ENCODE measurements at places on chromosomes 1 and 21.

GRCh38 chr1:152960452-152961044 lies 9.9 kb upstream of the SPRR4 start:
- peak; percentile 86 for DNase-seq

- no peak for DNase-seq
Measured at GRCh38 chr1:35659589-35659988, 18.3 kb upstream of the PSMB2 start.

- no peak for DNase-seq
Measured at GRCh38 chr1:61419657-61420056, 305.3 kb downstream of the TM2D1 start.

GRCh38 chr21:28899744-28900143 lies 92.9 kb downstream of the LTN1 start:
- DNase-seq, result no peak

- no peak for DNase-seq
Measured at GRCh38 chr1:96544831-96545221, 176.8 kb upstream of the PTBP2 start.

GRCh38 chr1:33712186-33712585 lies 151.7 kb upstream of the HMGB4 start:
- no peak for DNase-seq

- DNase-seq, result no peak
Measured at GRCh38 chr1:52209429-52209828, 67.5 kb downstream of the ZFYVE9 start.

DNA sequence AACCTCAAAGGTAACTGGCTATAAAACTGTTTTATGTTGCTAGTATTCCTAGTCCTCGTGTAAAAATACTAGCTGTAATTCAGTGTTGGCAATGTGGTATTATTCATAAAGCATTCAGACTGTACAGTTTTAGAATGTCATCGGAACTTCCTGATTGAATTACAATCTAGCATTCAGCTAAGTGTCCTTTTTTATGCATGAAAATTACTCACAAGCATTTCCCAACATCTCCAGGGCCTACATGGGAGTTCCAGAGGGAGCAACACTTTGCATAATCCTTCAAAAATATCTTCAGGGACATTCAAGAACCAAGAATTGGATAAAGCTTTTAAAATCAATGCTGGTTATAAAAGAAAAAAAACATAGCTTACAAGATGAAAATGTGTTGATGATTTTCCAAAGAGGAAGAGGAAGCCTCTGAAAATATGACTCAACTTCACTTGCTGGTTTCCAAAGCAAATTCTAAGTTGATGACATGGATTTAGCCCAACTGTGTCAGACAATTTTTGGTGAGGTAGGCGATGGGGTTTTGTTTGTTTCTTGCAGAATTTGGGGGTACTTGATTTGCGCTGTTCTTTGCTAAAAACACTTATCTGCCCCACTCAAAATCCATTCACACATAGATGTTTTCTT lies 137.8 kb downstream of the SLC44A5 start:
- no peak for DNase-seq

DNA sequence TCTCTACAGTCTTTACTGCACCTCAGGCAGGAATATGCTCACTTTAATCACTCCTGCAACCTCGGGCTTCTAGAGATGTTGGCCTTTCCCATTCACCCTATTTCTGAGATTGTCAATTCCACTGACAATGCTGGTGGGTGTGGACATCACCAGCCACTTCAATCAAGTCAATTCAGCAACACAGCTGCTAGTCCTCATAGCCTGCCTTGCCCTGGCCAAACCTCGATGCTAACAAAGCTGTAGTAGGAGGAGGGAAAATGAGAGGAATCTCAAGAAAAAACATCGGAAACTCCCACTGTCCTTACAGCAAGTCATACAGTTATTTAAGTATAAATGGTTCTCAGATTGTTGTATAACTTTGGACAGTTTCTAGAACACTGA lies 155.0 kb downstream of the KCNH1 start:
- DNase-seq, result no peak

- peak; percentile 96 for DNase-seq
Measured at GRCh38 chr1:181033799-181034451, at the start of gene MR1. MR1 (plus strand) TSS chr1:181033983; CDS start chr1:181034008, 25 bp downstream.

GRCh38 chr21:38140207-38140903 lies 116.4 kb upstream of the KCNJ15 start:
- DNase-seq, result no peak

- DNase-seq, result no peak
Measured at GRCh38 chr21:29396951-29397455, 98.3 kb downstream of the BACH1 start.

- no peak for DNase-seq
Measured at GRCh38 chr1:52629667-52630066, 3.3 kb upstream of the SHISAL2A start.

DNA sequence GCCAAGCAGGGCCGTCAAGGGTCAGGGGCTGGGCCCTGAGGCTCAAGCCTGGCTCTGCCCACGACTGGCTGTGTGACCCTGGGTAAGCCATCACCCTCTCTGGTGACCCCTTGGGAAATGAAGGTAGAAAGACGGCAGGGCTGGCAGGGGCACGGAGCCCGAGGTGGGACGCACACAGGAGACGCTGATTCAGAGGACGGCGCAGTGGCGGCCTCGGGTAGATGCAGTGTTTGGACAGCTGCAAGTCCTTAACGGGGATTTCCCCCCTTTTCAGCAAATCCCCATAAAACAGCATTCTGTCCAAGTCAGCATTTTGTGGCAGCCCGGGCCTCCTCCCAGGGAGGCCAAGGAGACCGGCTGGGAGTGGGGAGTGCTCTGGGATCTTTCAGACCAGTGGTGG lies 16.7 kb downstream of the COL8A2 start:
- DNase-seq, result no peak

DNA sequence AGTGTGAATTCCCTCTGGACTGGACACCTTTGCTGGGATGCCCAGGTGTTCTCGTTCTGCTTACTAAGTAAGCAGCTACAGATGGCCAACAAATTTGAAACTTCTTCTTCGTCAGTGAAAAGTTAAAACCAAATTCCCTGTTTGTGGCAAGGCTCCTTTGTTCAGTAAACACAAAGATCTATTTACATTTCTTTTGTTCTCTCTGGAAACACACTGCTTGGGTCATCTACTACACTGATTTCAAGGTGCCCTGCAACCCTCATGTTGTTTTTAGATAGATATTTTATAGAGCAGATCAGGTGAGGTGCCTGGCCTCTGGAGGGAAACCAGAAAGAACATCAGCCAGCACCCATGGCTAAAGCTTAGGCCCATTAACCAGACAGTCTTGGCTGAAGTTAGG lies 157.2 kb upstream of the UBE2U start:
- DNase-seq, result no peak

GRCh38 chr1:1191734-1192133 lies 14.7 kb downstream of the TNFRSF18 start:
- DNase-seq, result no peak

DNA sequence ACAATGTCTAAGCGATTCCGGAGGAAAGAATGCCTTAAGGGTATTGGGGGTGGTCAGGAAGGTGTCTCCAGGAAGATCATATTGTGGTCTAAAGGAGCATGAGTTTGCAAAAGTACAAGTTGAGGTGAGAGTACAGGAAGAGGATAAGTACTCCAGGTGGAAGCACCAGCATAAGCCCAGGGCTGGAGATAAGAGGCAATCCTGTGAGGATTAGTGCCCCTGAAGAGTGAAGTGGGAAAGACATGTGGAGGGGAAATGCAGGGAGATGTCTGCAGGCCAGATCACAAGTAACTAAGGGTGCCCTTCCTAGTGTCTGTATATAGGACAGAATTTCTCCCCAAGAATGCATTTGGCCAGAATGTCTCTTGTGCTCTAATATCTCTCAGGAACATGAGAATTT lies 188.3 kb upstream of the DPT start:
- DNase-seq, result no peak

DNA sequence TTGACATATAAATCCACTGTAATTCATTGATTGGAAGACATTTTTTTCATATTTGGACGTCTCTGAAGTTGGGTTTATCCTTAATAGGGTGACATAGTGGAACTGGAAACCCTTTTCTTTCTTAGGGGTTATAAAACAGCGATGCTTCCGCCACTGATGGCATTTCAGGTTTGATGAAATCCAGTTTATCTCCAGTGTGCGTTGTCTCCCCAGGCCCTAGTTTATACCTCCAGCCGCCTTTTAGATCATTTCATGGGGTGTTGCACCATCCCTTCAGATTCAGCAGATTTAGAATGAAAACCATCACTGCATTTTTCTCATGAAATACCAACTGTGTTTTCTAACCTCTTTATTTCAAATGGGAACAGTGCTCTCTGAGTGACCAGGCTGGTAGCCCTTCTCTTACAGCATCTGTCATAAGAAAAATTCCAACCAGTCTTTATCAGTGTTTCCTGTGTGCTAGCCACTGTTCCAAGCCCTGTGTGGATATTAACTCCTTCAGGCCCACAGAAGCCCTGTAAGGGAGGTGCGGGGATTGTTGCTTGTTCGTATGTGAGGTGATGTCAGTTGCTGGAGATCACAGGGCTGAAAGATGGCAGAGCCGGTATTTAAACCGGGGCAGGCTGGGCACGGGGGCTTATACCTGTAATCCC lies 19.0 kb downstream of the H6PD start:
- DNase-seq, result no peak

DNA sequence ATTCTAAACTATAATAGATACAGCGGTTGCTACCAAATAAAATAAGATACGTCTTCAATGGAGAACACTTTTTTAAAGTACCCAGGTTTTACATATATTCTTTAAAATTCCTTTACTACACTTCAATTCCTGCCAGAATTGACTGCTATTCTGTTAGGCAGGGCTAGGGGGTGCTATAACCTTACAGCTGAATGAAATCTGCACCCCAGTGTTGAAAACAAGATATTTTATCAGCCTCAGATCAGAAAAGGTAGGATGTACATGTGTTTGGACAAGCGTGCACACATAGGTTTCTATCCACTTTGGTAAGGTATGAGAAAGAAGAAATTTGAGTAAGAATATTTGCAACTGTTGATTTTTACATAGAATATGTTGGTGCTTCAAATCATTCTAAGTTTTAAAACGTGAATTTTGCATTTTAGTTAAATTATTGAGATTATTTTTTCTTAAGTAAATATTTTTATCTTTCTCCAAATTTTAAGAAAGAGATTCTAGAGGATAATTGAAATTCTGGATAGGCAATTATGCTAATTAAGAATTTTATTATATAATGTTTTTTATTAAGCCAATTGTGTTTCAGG lies 490.8 kb upstream of the ADGRL4 start:
- DNase-seq, result peak; percentile 73

DNA sequence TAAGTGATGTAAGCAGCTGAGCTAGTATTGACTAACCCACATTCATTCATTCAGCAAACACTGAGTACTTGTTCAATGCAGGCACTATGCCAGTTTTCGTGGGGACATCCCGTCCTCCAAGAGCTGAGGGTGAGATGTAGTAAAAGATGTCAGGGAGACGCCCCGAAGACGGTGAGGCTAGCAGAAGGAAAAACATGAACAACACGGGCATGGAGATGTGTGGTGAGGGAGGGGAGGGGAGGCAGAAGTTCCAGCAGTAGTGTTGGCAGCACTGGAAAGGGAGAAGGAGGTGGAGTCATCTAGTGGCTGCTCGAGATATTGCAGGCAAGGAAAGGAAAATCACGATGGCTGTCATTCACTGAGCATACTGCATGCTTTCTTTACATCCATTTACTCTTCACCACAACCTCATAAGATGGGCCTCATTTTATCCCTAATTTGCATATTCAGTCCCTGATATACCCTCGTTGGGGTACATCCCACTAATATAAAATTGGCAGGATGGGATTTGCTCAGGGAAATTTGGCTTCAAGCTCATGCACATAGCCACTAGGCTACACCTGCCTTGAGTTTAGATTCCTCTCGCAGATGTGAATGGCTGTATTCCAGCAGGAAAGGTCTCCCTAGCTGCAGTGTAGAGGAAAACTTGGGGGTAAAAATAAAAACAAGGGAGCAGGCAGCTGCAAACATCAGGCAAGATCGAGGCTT lies 14.5 kb downstream of the PDZK1IP1 start:
- DNase-seq, result peak; percentile 79

- DNase-seq, result no peak
Measured at GRCh38 chr1:76065270-76065669, 9.3 kb upstream of the ST6GALNAC3 start.

DNA sequence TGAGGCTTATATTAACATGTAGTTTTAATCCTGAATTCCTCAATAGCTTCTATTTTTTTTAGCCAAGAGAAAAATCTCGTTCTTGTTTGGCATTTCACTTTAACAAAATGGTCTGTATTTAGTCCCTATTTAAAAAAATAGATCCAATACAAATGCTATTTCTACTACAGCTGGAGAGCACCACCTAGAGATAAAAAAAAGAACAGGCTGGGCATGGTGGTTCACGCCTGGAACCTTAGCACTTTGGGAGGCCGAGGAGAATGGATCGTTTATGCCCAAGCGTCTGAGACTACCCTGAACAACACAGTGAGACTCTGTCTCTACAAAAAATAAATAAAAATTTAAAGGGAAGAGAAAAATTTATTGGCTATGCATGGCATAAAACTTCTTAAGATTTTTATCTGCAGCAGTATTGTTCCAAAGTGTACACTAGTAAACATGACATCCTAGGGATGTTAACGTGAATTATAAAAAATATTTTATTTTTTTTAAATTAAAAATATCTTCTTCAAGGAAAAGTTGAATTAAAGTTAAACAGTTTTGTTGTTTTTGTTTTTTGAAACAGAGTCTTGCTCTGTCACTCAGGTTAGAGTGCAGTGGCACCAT lies 4.4 kb downstream of the ST7L start:
- DNase-seq, result peak; percentile 78

DNA sequence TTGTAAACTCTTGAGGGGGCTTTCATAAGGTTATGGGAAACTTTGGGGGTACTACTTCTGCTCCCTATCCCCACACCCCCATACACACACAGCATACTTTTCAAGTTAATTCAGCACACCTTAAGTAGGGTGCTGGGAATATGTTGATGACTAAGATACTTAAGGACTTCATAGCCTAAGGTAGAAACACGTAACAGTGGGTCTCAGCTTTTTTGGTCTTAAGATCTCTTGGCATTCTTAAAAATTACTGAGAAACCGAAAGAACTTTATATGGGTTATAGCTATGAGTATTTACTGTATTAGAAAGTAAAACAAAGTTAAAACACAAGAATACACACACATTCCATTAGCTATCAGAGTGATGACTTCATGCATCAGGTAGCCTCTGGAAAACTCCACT lies 2.1 kb downstream of the OTUD3 start:
- DNase-seq, result no peak

DNA sequence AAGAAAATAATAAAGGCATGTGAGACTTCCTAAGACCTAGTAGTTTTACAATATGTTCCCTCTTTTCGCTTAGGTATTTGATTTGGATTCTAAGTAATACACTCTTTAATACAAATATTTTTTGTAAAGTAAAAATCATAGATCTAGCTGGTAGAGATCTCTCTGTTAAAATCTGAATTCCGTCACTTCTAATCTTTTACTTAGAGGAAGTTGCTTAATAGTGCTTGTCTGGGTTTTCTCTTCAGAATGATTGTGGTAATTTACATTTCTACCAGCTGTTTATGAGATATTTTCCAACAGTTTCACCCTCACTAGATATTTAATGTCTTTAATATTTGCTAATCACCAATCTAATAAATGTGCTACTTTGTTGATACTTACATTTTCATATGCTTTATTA lies 23.3 kb downstream of the RBM11 start:
- DNase-seq, result no peak

GRCh38 chr1:231828182-231828920 lies 201.8 kb downstream of the DISC1 start:
- no peak for DNase-seq

All from Karpas-422 (cell line).